Type B pancreatic cell (in vitro differentiated cells): ENCODE measurements at places on chromosomes 4 and X.

GRCh38 chr4:42489095-42489494 is 91.8 kb downstream of the SHISA3 start:
- DNase-seq = no peak

- no peak for DNase-seq
Observed at GRCh38 chrX:45381841-45382240, 181.2 kb upstream of the DIPK2B start.

DNA sequence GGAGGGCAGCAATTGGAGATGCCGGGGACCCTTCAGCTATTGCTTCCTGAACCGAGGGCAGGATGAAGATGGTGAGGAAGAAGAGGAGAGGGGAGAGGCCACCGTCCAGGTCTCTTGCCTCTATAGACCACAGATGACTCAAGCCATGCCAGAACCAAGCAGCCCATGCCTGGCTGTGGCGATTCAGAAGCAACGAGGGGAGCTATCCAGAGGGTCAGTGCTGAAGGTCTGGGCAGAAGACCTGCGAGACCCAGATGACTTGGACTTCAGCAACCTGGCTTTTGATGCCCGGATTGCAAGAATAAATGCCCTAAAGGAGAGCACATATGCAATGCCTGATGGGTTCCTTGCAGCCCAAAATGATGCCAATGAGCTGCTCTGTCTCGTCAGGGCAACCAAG is 70.2 kb upstream of the PRPS2 start:
- no peak for DNase-seq

DNA sequence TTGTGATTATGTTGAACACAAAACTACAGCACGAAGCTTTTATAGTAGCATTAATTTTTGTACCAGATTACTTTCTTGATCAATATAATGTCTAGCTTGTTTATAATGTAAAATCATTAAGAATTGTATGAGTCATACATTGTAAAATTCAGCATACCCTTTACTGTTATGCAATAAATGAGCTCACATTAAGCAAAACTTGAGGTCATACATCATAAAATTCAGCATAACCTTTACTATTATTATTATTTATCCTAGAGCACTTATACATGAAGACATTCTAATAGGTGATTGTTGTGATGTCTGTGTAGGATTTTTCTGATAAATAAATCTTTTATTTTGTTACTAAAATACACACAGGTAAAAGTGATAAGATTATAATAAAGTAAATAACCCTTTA is 49.4 kb downstream of the DTHD1 start:
- DNase-seq = no peak

- DNase-seq = no peak
Observed at GRCh38 chr4:6869944-6870343, 39.7 kb upstream of the TBC1D14 start.

DNA sequence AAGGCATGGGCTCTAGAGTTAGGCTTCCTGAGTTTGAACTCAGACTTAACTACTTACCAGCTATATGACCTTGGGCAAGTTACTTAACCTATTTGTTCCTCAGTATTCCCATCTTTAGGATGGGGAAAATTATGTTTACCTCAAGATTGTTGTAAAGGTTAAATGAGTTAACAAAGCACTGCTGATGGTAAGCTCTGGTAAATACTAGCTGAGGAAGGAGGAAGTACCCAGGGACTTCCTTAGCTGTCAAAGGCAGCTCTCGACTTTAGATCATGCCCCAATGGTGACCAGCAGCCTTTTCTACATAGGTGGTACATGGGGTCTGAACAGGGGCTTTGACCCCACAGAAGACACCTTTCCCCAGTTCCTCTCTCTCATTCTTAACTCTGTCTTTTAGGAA is 20.1 kb downstream of the ATP7A start:
- no peak for DNase-seq

DNA sequence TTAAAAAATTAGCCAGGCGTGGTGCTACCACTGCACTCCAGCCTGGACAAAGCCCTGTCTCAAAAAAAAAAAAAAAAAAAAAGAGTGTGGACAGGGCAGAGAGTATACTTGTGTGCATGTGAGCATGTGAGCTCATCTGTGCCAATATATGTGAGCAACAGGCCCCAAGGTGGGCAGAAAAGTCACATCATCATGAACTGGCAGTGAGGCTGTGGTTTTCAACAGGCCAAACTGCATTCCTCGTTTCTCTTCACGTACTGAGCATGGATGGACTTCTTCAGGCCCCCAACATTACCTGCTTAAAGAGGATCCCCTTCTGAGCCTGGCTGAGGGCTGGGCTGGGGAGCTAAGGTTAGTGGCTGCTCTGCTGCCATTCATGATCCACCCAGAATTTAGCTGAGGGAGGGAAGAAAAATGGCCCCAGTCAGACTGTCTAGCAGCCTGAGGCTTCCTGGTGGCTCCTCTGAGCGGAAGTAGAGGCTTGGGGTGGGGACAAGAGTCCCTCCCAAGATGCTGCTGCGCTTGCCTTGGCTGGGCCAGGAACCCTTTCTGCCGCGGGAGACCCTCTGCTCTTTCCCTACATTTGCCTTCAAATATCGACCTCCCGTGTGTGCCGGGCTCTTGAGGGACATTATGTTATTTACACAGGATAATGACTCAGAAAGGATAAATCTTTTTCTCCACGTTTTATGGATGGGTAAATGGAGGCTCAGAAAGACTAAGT is 55.0 kb downstream of the DIPK2B start:
- no peak for DNase-seq

DNA sequence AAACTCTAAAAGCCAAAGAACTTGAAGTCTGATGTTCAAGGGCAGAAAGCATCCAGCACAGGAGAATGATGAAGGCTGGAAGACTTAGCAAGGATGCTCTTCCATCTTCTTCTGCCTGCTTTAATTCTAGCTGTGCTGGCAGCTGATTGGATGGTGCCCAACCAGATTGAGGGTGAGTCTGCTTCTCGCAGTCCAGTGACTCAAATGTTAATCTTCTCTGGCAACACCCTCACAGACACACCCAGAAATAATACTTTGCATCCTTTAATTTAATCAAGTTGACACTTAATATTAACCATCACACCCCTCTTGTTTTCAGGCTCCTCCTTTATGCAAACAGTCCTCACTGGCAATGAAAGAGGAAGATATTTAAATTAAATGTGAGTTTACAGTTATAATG is 321.7 kb downstream of the TEX13C start:
- DNase-seq = no peak

DNA sequence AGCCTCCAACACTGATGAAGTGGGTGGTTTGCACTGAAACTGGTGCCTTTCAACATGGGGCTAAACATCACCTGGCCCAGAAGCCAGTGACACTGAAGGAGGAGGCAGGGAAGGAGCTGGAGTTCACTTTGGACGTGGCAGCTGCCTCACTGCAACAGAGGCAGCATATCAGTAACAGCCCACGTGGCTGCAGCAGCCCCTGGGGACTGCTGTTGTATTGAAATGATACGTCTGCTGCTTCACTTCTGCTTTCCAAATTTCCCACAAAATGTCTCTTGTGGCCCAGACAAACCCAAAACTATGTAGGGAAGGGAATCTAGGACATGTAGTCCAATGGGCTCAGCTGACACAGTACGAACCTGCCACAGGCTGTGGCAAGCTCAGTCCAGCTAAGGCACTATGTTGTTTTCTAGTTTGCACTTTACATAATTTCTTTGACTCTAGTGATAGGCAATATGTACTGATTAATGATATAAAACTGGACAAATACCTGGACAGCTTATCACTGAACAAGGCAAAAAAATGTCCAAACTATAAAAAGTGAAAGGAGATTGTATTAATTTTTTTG is 84.7 kb upstream of the RAPGEF2 start:
- DNase-seq = no peak

DNA sequence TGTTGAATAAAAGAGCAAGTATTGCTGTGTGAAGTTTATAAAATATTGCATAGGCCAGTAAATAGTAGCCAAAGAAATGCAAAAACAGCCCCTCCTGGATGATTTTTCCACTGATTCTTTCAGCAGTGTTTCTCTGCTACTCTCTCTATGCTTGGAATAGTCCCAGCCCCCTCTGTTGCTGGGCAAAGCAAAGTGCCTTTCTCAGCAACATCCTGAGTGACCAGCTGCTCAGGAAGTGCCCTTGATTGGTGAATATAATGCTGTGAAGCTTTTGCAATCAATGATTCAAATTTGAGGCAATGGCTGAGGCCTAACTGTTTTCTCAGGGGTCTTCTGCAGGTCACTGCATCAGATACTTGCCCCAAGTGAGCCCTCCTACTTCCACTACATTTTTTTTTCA is 656.7 kb downstream of the ZNF674 start:
- DNase-seq = no peak

- no peak for DNase-seq
Observed at GRCh38 chrX:7086384-7086783, 61.1 kb upstream of the STS start.

- no peak for DNase-seq
Observed at GRCh38 chr4:161320377-161320776, 843.4 kb downstream of the FSTL5 start.

DNA sequence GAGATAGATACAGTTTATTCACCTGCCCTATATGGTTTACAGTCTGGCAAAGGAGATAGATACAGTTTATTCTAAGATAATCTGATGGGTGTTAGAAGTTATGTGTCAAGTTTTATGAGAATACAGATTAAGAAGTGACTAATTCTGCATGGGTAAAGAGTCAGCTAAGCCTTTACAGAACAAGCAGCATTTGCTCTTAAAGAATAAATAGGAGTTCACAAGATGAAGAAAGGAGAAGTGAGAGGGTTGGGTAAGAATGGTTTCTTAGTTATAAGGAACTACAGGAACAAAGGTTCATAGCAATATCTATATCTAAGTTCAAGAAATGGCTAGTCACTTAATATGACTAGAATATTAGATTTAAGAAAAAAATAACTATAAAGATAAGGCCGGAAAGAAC is 47.6 kb downstream of the THOC2 start:
- no peak for DNase-seq

GRCh38 chr4:137198791-137199190 is 333.5 kb downstream of the PCDH18 start:
- no peak for DNase-seq
